ENCODE measurements at places on chromosomes 3 and 15.

DNA sequence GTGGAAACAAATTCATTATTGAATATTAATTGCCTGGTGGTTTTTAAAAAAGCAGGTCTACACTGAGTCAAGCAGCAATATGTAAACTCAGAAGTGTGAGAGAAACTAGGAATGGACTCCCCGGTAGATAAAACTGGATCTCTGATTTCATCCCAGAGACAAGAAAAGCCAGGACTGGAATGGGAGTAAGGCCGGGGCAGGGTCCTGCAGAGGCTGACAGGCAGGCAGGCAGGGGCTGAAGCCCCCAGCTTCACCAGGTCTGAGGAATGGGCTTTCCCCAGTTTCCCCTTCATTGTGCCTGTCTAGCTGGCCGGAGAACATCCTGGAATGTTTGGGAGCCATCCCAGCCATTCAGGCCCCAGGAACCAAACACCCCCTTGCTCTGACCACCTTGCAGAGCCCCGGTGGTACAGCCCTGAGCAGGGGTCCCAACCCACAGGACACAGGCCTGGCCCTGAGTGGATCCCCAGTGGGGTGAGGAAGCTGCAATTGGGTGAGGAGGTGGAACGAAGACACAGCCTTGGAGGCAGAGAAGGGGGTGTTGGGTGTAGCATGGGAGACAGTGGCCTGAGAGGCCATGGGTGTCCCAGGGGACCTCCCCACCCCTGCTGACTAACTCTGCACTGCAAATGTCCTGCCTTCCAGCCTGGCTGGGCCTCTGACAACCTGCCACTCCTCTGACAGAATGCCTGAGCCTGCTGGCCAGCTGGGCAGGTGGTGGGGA, 31.7 kb upstream of the XYLB start:
- DNase-seq: no peak

- no peak for DNase-seq
Observed at GRCh38 chr15:69046781-69047180, 32.3 kb downstream of the NOX5 start.

- DNase-seq: no peak
Observed at GRCh38 chr3:119571230-119571629, 8.1 kb upstream of the ADPRH start.

DNA sequence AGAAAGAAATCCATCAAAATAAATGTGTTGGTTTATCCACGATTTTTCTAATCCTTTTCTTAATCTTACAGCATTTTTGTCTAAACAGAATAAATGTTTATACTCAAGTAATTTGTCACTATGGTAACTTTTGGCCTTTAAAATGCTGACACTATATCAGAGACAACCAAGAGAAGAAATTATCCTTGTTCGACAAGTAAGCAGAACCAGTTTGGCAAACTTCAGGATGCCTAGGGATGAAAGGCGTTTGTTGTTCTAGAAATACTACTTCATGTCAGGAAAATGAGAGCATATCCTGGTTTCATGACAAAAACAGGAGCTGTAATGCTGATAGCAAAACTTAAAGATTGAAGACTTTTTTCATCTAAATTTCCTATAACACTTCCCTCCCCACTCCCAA, 308.0 kb upstream of the ATP11B start:
- DNase-seq: no peak

DNA sequence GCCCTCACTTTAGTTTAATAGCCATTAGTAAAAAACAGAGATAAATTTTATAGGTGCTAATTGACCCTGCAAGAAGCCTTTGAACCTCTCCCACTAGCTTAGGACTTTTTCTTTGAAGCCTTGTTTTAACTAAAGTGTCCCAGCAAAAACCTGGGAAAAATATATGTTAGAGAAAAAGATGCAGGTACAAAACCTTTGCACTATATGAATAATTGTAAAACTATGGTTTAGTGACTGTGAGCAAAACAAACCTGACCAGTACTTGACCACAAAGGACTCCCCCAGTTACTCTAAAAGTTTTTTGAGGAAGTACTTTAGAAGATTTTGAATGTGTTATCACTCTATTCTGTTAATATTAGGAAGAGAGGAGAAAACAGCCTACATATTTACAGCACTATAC, 123.3 kb upstream of the TP63 start:
- DNase-seq: no peak

GRCh38 chr3:31539275-31539674, 6.5 kb downstream of the STT3B start:
- DNase-seq: no peak

DNA sequence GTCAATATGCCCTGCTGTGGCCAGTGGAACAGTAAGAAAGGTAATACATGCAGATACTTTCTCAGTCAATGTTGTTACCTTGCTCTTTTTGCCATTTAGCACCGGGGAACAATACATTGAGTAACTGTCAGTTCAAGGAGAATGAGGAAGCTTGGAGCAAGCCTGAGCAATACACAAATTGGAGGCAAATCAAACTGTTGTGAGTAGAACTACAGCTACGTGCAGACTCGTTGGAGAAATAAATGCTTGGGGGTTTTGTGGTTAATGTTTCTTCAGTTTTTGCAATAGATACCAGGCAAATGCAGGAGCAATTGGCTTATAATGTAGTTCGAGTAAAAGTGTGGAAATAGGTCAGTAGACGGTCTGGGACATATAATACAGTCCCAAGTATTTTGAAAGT, 587.3 kb upstream of the ROBO1 start:
- DNase-seq: no peak

DNA sequence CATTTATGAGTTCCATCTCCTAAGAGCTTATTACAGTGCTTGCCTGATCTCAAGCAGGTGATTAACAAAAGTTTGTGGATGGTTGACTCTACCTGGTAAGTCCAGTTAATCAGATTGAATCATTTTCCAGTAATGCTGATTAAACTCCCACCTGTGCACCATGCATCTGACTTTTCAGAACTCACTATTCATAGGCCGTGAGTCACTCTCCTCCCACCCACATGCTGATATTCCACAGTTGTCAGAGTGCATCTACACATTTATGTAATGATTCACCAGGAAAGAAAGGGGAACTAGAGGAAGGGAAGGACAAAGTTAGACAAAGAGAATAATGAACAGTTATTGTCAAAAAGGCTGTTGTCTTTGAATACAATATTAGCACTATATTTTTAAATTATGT, 106.2 kb upstream of the UBE3A start:
- no peak for DNase-seq

DNA sequence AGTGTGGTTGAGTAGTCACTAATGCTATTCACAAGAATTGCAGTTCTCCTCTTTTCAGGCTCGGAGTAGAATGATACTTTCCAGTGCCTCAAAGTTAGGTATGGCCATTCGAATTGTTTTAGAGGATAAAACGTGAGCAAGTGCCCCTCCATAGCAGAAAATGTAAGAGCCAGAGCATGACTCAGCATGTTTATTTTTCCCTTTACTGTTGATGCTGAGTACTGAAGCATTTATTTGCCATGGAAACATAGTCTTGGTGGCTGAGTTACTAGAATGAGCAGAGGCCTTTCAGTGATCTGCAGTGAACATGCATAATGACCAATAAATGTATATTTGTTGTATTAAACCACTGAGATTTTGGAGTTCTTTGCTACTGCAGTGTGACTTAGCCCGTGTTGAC, 540.6 kb downstream of the NLGN1 start:
- DNase-seq: no peak

DNA sequence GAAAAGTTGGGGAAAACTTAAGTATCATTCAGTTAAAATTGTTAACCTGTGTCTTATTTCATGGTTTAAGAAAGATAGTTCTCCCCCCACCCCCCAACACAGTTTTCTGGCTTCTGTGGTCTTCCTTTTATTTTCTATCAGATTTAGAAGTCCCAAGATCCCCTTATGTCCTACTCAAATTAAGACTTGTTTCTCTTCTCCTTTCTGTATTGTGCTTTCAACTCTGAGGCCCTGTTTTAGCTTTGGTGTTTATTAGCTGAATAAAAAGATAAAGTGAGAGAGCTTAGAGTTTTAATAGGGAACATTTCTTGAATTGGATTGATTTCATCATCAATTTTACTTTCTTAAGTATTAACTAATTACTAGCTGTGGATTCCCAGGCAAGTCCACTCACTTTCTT, 62.6 kb downstream of the AKAP13 start:
- no peak for DNase-seq

DNA sequence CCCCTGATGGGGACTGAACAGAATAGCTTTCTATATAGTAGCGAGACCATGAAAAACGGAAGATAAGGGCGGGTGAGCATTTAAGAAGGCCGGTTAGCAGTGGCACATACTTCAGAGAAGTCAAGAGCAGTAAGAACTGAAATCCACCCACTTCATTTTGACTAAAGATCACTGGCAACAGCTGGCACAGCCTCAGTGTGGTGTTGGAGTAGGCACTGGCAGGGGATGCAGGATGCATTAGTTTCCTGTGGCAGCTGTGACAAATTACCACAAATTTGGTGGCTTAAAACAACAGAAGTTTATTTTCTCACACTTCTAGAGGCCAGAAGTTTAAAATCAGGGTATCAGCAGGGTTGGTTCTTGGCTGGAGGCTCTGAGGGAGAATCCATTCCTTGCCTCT, 176.5 kb downstream of the ADAMTSL3 start:
- DNase-seq: no peak

GRCh38 chr15:68234060-68234459, 4.5 kb upstream of the CLN6 start:
- DNase-seq: no peak

DNA sequence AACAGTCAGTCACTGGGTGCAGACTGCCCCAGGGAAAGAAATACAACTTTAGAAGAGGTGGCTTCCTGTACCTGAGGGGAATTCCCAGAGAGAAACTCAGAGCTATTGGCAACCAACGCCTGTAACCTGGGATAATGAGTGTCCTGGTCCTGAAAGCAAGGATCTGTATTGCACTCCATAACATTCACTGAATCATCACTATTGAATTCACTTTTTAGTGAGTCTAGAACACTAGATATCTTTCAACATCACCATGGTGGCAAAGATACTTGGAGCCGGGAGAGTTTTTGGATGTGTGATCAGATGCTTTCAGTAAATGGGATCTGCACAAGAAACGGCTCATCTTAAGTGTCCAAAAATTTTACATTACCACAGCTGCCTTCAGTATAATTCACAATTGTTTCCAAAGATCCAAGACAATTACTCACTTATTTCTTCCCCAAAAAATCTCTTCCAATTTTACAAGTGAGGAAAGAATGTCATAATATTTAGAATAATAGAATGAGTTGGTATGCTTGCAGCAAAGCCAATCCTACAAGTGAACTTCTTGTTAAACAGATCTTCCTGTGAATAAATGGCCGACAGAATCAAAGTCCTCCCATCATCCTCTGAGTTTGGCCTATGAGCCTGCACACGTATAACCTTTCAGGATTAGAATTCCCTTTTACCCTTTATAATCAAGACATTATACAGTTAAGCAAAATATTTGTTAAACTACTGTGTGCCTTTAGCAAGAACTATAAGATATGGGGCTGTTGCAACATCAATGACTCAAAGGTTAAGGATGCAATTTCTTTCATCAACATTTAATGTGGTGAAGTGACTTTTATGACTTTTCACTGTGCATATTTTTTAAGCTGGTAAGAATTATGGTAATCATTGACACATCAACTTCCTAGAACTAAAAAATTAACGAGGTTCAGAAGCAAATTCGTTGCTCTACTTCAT, 243.3 kb upstream of the COL8A1 start:
- no peak for DNase-seq

DNA sequence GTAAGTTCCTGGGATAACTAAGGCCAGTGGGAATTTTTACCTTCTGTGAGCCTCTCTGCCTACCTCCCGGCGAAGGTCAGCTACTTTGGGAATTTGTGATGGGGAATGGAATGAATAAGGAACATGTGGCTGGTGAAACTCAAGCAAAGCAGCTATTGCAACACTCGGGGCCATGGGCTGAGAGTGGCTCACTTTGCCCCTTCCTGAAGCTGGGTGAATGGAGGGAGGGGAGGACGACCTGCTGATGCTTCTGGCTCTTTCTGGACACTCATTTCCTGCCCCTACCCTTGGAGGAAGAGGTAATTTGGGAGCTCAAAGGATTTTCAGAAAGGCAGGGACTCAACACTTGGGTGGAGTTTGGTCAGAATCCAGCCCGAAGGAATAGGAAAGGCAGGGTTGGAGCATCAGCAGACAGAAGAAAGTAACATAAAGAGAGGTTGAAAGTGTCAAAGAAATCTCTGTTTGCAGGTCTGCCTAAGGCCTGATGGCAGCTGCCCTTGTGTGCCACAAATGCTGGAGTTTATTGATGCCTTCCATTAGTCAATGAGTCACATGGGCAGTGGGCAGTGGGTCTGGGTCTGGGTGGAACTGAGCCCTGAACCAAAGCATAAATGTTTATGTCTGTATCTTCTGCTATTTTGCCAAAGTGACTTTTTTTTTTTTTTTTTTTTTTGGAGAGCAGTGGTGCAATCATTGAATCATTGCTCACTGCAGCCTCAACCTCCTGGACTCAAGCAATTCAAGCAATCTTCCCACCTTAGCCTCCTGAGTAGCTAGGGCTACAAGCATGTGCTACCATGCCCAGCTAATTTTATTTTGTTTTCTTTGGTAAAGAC, 12.4 kb downstream of the LAMP3 start:
- DNase-seq: no peak

- no peak for DNase-seq
Observed at GRCh38 chr3:32586356-32586755, 15.7 kb upstream of the DYNC1LI1 start.

- DNase-seq: no peak
Observed at GRCh38 chr15:94674296-94674695, 442.9 kb downstream of the MCTP2 start.

GRCh38 chr3:64138046-64138445, 87.2 kb downstream of the PRICKLE2 start:
- no peak for DNase-seq

- no peak for DNase-seq
Observed at GRCh38 chr3:10775828-10776227, 40.2 kb upstream of the SLC6A11 start.

- DNase-seq: no peak
Observed at GRCh38 chr3:153404157-153404556, 242.1 kb downstream of the RAP2B start.

GRCh38 chr3:106482451-106482850, 613.6 kb upstream of the CBLB start:
- DNase-seq: no peak

DNA sequence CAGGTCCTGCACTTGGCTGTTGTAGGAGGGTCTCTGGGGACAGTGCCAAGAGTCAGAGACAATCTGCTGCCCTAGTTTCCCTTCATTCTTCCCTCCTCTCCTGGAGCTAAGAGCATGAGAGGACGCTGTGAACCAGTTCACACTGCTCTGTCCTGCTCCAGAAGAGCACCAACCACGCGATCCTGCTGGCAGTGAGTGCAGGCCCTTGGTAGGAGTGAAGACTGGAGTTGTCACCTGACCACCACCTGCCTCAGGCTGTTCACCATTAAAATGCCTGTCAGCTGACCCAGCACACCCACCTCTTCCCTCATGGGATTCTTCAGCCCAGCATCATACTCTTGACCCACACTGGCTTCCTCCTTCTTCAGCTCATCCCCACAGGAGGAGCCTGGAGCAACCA, 2.9 kb downstream of the TM6SF1 start:
- DNase-seq: no peak

GRCh38 chr3:179716226-179716625, 63.4 kb downstream of the USP13 start:
- no peak for DNase-seq

- DNase-seq: no peak
Observed at GRCh38 chr3:43862992-43863805, 172.5 kb downstream of the ABHD5 start.

All from CD4-positive, alpha-beta T cell treated with Interleukin-1 beta for 1 hour (primary cell).